ENCODE measurements at places on chromosomes 5 and 9.

DNA sequence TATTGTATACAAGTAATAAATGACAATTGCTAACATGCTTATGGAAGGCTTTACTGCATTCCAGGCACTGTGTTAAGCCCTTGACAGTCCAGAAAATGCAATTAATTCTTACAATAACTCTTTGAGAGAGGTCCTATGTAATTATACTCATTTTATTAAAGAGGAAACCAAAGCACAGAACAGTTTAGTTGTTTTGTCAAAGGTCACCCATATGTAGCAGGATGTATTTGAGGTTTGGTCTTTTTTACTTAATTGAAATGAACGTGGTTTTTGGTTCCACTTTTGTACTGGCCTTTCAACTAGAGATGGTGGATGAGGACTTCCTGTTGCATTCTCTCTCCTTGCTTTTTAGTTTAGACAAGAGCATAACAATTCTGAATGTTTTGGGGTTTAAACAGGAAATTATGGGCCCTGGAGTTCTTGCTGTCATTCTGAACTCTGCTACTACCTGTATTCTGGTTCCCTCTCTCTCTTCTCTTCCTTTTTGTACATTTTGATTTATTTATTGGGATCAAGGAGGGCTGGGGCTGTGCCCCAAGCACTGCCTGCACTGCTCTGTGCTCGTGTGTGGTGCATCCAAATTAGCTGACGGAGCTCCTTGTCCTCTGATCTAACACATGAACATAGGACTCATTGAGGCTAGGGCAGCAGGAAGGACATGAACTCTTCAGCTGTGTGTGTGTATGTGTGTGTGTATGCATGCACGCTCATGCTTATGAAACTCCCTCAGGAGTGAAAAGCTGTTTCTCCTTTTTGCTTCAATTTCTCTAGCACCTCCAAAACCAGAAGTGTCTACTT is 47.4 kb downstream of the SLC28A3 start:
- peak; percentile 5 for DNase-seq

DNA sequence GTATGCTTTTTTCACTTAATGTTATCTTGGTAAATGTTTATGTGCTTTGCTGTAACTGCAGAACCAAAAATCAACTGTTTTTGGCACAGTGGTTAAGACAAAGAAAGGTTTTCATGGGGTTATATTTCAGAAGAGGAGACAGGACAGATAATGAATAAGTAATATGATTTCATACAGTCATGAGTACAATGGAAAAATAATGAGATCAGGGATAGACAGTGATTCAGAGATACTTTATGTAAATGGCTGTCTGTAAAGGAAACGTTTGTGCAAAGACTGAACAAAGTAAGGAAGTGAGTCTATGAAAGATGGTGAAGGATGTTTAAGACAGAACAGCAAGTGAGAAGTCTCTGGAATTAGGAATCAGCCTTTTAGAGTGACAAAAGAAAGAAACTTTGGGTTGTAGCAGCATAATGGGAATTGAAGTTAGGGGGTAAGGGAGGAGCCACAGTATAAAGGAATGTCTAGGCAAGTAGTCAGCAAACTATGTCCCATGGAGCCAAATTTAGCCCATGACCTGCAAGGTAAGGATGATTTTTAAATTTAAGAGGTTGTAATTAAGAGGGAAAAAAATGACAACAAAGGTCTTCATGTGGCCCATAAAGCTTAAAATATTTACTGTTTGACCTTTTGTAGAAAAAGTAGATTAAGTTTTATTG is 55.0 kb downstream of the TNPO1 start:
- no peak for DNase-seq

- peak; percentile 25 for DNase-seq
Observed at GRCh38 chr5:135245521-135246499, 153.2 kb downstream of the MACROH2A1 start.

- no peak for DNase-seq
Observed at GRCh38 chr5:87729781-87730180, 317.1 kb upstream of the CCNH start.

GRCh38 chr9:73741316-73741715 is 589.7 kb downstream of the ANXA1 start:
- DNase-seq, result no peak

GRCh38 chr9:120619751-120620655 is 40.0 kb upstream of the CDK5RAP2 start:
- DNase-seq, result peak; percentile 90

- peak; percentile 22 for DNase-seq
Observed at GRCh38 chr9:135533113-135533512, 11.9 kb downstream of the LCN1 start.

DNA sequence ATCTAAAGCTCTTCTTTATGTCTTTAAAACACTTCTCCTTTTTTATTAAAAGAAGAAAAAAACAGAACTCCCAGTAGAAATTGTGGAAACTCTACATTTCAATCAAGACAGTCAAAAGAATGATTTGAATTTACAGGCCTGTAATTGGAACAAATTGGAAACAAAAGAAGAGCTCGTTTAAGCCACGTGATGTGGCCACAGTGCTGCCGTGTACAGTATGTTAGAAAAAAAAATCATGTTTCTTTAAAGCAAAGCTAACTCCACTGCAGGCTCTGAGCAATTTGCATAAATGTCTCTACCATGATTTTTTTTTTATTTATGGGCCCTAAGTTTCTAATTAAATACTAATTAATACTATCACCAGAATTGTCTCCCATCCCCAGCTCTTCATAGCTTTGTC is 325.6 kb downstream of the ZSWIM6 start:
- no peak for DNase-seq

- DNase-seq, result no peak
Observed at GRCh38 chr5:165673499-165673898, 2168.1 kb downstream of the MAT2B start.

DNA sequence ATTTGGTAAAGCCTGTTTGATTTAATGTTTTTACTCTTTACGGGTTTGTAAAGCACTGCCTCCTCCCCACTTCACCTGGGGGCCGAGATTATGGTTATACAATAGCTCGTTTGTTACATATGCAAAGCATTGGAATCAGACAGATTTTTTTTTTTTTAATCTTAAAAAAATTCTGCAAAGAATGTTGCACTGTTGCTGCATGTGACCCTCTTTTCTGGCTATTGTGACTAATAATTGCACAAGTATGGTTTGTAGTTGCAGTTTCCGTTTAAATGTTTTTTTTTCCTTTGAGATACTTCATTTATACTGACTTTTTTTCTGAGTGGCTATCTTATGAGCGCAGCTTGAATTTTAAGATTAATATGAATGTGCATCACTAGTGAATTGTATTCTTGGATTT is 165.3 kb downstream of the KDM4C start:
- DNase-seq, result no peak

DNA sequence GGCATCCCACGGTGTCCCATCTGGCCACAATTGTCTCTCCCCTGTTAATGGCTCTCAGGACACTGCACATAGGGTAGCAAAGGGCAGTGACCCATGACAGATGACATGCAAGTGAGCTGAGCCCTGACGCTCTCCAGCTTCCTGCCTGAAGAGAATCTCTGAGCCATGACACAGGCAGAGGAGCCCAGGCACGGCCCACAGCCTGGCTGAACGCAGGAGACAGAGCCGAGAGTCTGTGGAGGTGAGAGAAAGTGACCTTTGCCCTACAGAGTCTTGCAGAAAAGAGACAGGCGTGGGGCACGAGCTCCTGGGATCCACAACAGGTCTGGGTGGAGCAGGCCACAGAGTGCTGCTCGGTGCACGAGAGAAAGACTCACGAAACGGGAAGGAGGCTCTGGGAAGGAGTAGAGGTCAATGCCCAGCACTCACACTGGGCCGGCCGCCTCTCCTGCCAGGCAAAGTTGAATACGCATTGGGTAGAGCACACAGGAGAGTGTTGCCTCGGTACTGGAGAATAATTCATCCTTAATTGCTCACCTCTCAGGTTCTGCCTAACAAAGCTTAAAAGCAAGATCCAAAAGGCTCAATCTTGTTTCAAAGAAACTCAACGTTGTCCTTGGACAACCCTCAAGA is 90.3 kb downstream of the MRPL36 start:
- no peak for DNase-seq

GRCh38 chr9:5617749-5618148 is 11.2 kb upstream of the RIC1 start:
- DNase-seq, result peak; percentile 56
